ENCODE measurements at places on chromosomes 7 and 10.

DNA sequence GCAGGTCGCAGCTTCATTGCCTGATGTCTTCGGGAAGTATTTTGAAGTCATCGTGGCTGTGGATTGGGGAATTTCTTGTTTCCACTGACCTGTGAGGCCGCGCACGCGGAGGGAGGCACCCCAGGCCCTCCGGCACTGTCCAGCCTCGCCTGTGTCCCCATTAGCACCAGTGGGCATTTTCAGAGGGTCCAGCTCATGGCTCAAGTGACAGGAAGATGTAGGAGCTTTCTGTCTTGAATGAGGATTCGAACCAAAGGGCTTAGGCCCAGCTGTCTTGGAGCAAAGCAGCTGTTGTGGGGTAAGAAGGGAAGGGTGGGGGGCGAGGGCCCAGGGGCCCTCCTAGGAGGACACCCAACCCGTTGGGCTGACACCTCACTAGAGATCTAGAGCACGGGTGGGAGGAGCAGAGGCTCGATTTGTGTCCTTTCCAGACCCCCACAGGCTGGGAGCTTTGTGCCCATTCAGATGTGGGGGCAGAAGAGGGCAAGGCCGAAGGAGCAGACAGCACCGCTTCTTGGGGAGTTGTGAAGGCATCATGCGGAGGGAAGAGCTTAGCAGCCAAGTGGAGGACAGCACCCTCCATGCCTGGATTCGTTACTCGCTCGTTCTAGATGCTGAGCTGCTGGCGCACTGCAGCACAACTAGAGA, 914 bp downstream of the ZNF37A start:
- no peak for DNase-seq

DNA sequence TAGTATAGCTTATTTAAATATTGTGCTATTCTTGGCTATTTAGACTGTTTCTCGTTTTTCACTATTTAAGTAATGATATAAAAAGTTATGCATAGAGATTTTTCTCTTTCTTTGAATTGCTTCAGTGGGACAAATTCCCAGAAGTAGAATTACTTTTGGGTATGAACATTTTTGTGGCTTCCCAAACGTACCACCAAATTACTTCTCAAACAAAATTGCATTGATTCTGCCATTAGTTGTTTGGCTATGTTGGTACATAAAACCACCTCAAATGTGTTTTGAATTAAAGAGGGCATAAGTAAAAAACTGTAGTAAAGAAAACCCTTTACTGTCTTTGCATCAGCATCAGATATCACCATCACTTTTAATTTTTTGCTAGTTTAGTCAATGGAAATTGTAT, 31.0 kb downstream of the AKR1B1 start:
- DNase-seq: no peak

- DNase-seq: no peak
These were observed 55.3 kb downstream of the CH25H start for GRCh38 chr10:89151857-89152256.

- DNase-seq: no peak
These were observed 342.1 kb downstream of the PHF14 start for GRCh38 chr7:11315666-11316258.

DNA sequence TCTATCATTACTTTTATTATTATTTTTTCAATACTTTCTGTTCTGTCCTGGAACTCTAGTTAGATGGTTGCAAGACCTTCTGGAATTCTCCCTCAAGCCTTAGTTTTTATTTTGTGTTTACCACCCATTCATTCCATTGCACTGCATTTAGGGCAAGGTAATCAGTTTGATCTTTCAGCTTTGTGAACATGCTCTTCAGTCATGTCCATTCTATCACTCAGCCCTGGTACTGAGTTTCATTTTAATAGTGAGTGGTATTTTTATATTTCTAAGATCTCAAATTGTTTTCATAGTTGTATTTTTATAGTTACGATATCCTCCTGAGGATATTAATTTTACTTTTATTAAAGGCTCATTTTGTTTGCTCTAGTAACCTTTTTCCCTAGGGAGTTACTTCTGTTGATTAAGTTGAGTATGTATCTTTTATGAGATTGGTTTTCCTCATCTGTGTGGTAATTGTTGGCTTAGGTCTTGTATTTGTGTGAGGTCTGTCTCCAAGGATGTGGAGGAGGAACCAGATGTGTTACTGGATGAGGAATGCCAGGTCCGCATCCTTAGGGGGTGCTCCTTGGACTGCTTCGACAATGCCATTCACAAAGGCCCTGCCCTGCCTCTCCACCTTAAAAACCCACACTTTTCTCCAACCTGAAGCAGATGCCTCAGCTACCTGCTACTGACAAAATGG, 46.7 kb upstream of the RAB18 start:
- no peak for DNase-seq

DNA sequence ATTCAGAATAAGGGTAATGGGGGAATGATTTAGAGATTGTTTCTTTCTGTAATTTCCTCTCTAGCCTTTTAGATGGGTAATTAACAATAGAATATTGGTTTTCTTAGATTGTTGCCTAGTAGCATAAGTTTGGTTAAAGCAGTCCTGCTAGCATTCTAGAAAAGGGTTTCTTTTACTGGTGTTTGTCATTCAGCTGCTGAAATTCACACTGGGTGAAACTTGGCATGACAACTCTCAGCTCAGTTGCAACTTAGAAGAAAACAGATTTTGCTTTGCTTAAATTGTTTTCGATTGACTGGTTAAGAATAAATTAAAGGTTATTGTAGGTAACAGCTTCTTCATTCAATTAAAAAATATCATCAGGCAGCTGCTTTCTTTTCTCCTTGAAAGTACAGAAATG, 25.1 kb upstream of the PDK4 start:
- DNase-seq: no peak

DNA sequence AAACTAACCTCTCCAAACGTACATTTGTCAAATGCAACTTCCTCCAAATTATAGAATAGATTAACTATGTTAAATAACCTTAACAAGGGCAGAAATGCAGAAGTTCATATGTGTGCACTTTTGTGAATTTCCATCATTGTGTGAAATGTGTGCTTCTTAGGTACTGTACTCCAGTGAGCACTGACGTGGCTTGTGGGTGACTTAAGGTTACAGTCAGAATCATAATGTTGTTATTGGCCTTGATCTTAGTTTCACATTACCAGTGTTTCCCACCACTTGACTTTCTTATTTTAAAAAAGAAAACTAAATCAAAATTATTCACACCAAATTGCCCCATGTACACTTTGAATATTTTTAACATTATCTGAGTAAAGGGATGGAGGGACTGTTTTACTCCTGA, 155.1 kb upstream of the FZD8 start:
- DNase-seq: no peak

- no peak for DNase-seq
These were observed 12.5 kb upstream of the CALML5 start for GRCh38 chr10:5511885-5512280.

Data from activated gamma-delta T cell treated with Interleukin-2 at 50 U/mL for 16 hours (primary cell).